Thymus (tissue), 14 donors: ENCODE measurements at places on chromosomes 4 and X. TPM values are rescaled to one million over a fixed set of nuclear protein-coding genes. Genes with fewer than 3 reads are reported as not detected.

Gene SYTL5
- polyA plus RNA-seq: 0.66 TPM

Gene TMEM156
- 23.7 TPM for polyA plus RNA-seq

Gene DGKK
- 0.11 TPM for polyA plus RNA-seq

Gene PDGFRA
- 9.2 TPM for polyA plus RNA-seq

Gene CXCL10
- 65.6 TPM for polyA plus RNA-seq

Gene MAGEC1
- not detected for polyA plus RNA-seq

Gene FNIP2
- polyA plus RNA-seq: 12.6 TPM

Gene EIF2S3
- 89.2 TPM for polyA plus RNA-seq

Gene GUCY1A1
- polyA plus RNA-seq: 2.9 TPM

Gene SOX3
- polyA plus RNA-seq: 0.02 TPM

Gene ITGB1BP2
- 5.7 TPM for polyA plus RNA-seq

Gene ANOS1
- polyA plus RNA-seq: 3.4 TPM

Gene CCDC160
- 0.43 TPM for polyA plus RNA-seq

Gene SFRP2
- polyA plus RNA-seq: 0.96 TPM

Gene ADAMTS3
- 1.1 TPM for polyA plus RNA-seq

Gene EBP
- 39.9 TPM for polyA plus RNA-seq

Gene CT47B1
- polyA plus RNA-seq: not detected

Gene RP2
- polyA plus RNA-seq: 8.5 TPM

DNA sequence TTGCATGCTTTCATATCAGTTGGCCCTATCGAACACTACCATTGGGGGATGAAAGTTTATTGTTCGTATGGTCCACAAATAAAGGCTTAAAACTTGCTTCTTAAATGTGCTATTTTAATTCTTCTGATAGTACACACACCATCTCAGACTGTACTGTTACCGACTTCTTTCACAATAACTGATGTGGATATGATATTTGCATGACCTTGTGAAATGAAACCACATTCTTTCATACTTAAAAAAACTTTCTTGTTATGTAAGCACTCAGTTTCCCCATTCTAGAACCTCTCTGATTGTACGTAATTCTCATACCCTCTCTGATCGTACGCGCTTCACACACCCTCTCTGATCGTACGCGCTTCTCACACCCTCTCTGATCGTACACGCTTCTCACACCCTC, 12.0 kb upstream of the WDR19 start:
- no peak for DNase-seq

- DNase-seq: no peak
These were observed 628.8 kb downstream of the ADGRL3 start for GRCh38 chr4:61828960-61829359.

GRCh38 chr4:125168531-125168930, 146.2 kb upstream of the FAT4 start:
- DNase-seq: no peak

GRCh38 chrX:119343856-119344255, 55.3 kb upstream of the SLC25A43 start:
- no peak for DNase-seq

- DNase-seq: no peak
These were observed 104.5 kb upstream of the QRFPR start for GRCh38 chr4:121485190-121485804.

- no peak for DNase-seq
These were observed 56.5 kb downstream of the FBXL5 start for GRCh38 chr4:15598644-15599043.

- no peak for DNase-seq
These were observed 78.6 kb downstream of the HAUS3 start for GRCh38 chr4:2163311-2163821.

DNA sequence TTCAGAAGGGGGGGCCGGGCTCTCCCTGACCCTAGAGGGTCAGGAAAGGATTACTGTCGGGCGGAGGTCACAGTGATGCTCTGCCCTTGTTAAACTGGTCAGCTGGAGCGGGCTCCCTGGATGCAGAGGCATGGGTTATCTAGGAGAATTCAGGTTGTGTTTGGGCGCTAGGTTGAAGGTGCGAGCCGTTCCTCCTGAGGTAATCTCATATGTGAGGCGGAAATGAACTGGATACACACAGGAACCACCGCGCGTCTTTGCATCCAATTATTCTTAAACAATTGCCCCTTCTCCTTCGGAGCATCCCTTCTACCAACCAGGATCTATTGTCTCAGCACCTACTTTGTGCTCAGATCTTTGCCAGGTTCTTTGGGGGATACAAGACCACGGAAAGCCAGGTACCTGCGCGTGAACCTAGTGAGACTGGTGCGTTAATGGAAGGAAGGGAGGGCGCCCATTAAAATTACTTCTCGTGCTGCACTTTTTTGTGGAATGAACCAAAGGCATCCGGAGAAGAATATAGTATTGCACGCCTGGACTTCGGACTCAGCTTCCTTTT, 28.4 kb downstream of the HAND2 start:
- no peak for DNase-seq

- no peak for DNase-seq
These were observed 51.1 kb downstream of the GPC4 start for GRCh38 chrX:133364196-133364595.

DNA sequence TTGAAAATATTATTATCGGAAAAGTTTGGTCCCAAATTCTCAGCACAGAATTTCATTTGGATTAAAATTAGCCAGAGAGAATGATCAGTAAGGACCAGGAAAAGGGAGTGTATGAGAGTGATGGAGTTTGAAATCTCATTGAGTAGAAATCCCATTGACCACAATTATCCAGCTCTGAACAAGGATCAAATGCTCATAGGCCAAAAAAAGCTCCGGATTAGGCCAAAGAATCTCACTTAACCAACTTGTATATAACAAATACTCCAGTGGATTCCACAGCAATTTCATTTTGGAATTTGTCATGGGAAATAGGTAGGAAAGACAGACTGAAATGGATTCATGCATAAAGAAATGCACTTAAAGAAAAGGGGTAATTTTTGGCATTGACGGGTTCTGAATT, 83.9 kb upstream of the SORBS2 start:
- no peak for DNase-seq

DNA sequence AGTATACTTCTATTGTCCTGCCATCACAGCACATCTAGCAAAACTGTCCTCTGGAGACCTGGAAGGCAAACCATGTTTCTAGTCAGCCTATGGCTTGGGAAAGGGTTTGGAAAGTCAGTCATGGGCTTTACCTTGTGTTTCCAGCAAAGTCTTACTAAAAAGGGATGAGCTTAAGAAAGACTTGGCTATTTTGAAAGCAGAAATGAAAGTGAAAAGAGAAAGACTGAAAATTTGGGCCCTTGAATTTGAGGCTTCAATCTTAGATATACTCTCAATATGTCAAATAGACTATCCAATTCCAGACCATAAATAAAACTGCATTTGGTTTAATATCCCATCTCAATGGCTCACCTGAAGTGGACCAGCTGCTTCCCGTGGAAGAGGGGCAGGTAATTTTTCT, 127.9 kb downstream of the ZNF330 start:
- DNase-seq: no peak

GRCh38 chrX:107119283-107119682, 661 bp upstream of the RBM41 start:
- DNase-seq: no peak

- no peak for DNase-seq
These were observed 47.0 kb downstream of the TASL start for GRCh38 chrX:30530606-30531005.

GRCh38 chr4:99687120-99687519, 29.5 kb upstream of the C4orf54 start:
- no peak for DNase-seq

DNA sequence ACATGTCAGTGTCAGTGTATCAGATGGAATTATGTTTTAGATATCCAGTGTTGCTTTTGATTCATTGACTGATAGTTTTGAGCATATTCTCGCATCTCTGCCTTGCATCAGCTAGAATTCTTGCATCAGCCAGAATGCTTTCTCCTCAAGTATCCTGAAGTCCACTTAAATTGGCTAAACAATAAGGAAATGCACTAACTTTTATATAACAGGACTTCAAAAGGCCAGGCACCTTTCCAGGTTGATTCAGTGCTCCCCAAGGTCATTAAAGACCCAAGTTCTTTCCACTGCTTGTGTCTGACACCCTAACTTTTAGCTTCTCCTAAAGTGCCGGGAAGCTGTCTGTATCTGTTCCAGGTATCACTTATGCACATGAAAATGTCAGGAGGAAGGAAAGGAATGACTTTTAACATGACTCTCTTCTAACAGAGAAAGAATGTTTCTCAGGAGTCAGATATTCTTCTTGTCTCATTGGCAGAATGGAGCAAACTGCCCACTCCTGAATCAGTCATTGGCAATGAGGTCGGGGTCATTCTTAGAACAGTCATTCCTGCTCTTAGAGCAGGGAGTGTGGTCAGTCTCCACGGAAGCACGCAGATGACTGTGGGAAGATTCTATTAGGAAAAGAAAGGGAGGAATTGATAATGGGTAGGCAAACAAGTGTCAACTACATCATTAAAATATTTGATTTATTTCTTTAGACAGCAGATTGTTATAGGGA, 92.9 kb upstream of the TLL1 start:
- no peak for DNase-seq

- DNase-seq: no peak
These were observed 77.0 kb upstream of the ARMCX2 start for GRCh38 chrX:101736651-101737050.

- no peak for DNase-seq
These were observed 91.7 kb downstream of the GC start for GRCh38 chr4:71692198-71692597.

- no peak for DNase-seq
These were observed 253.2 kb downstream of the ANKRD50 start for GRCh38 chr4:124459196-124459940.

- DNase-seq: no peak
These were observed 3.9 kb upstream of the SAT1 start for GRCh38 chrX:23779025-23779424.

- DNase-seq: no peak
These were observed 262.6 kb downstream of the C4orf33 start for GRCh38 chr4:129358571-129358970.

GRCh38 chr4:5878359-5878758, 14.5 kb downstream of the CRMP1 start:
- no peak for DNase-seq

GRCh38 chr4:91279899-91280298, 1023.9 kb upstream of the GRID2 start:
- no peak for DNase-seq

DNA sequence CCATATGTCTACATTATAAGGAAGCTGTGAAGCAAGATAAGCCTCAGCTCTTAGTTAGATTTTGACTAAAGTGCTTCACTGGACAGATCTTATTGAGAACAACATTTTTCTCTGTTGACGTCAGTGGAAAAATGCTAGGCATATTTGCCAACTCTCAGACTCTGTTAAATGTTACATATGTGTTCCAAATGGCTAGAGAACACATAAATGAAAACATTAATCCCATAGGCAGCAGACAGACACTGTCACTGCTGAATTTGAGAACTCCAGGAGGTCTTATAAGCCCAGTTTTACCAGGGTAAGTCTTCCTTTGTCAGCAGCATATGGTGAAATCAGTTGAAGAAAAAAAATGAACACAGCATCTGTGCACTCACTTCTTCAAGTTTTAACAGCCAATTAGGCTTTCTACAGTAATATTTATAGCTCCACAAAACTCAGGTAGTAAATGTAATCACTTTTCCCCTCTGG, 186.9 kb downstream of the CAMK2D start:
- no peak for DNase-seq

GRCh38 chr4:23766344-23766743, 123.5 kb downstream of the PPARGC1A start:
- no peak for DNase-seq

GRCh38 chr4:161003418-161004057, 1160.3 kb downstream of the FSTL5 start:
- DNase-seq: no peak

DNA sequence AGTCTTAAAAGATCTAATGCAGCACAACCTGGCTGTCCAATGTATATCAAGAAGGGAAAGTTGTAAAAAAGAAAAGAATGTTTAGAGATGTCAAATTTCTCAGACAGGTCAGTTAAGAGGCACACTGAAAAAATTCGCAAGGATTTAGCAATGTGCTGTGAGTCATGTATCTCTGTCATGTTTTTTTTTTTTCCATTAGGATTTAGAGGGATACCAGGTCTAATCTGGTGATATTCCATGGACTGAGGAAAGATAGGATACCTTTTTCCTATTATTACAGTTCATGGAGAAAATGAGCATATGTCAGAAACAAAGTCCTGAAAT, 815.4 kb upstream of the PCDH10 start:
- no peak for DNase-seq

DNA sequence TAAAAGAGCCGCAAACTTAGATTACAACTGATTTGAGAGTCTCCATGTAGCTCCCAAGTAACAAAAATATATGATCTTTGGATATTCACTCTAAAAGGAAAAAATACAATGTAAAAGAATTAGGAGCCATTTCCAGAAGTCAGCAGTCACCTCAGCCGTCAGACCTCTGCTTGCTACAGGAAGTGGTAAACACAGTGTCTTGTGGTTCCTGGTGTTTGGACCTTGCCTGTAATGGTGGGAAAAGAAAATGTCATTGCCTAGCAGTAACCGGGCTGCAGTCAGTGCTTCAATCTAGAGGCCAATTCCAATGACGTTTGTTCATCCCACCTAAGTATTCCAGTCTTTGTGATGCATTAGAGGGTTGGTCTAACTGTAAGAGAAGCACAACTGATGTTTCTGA, 28.9 kb upstream of the SMIM31 start:
- DNase-seq: no peak

DNA sequence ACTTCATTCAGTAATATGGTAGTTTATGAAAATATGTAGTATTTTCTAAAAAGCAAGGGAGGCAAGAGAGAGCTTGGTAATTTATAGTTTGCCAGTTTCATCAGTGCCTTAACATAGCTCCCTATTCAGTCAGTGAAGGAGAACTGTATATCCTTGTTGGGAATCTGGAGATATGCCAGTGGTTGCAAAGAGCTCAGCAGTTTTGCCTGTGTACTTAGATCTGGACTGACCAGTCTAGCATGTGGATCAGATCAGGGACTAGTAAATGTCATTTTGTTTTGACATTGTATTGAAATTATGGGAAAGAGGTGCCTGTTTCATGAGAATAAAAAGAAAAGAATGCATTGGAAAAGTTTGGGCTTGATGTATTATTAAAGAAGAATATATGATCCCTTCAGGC, 88.6 kb downstream of the ZIC3 start:
- no peak for DNase-seq

GRCh38 chr4:122671919-122672490, 51.1 kb upstream of the IL21 start:
- no peak for DNase-seq
